ENCODE measurements at places on chromosomes 13 and 19. TPM values are rescaled to one million over a fixed set of nuclear protein-coding genes. Genes with fewer than 3 reads are reported as not detected.

The PNMA8B gene
- polyA plus RNA-seq = 9.9 TPM

The FGF22 gene
- not detected for polyA plus RNA-seq

The GNG8 gene
- not detected for polyA plus RNA-seq

The ZNF549 gene
- polyA plus RNA-seq = 17.9 TPM

The ZNF471 gene
- 30.0 TPM for polyA plus RNA-seq

The TEX30 gene
- polyA plus RNA-seq = 29.9 TPM

The SERPINE3 gene
- polyA plus RNA-seq = not detected

The PCDH8 gene
- 2.4 TPM for polyA plus RNA-seq

The ZNF433 gene
- 40.6 TPM for polyA plus RNA-seq

The GGACT gene
- 1.7 TPM for polyA plus RNA-seq

The GPR18 gene
- not detected for polyA plus RNA-seq

The C1QTNF9B gene
- polyA plus RNA-seq = 0.24 TPM

Measured in neural cell (in vitro differentiated cells).